Ascending aorta (tissue), 2 donors: ENCODE measurements at places on chromosomes 3 and 15.

- no peaks in the 10 kb centered on the region for H3K27me3 ChIP-seq
- peak; percentile 62 for DNase-seq
- peaks cover 20% of the 10 kb centered on the region for H3K4me1 ChIP-seq
- H3K27ac ChIP-seq = peak within 1 kb of the TSS; percentile 98
- peak within 1 kb of the TSS; percentile 97 for H3K4me3 ChIP-seq
Measured at GRCh38 chr3:47802734-47803479, at the start of gene DHX30. TSS of gene DHX30 (plus strand) at chr3:47803138. CDS start at chr3:47810684, 7,546 bp downstream.

DNA sequence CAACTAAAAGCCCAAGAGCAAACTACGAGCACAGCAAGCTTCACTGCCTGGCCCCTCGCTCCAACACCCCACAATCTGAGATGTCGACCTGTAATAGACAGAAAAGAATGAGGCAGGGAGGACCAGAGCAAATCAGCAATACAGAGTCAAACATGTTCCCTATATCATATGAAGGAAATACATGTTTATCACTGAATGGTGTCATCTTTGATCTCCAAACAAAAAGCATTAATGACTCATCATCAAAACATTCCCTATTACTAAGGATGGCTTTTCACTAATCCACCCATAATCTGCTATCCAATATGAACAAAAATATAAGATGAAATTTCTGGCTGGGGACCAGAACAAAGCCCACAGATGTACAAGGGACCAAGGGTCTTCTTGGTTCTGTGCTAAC is 34.7 kb downstream of the MYO5A start:
- no peak overlapping the region for H3K4me3 ChIP-seq
- H3K27me3 ChIP-seq = no peaks in the 10 kb centered on the region
- DNase-seq = no peak
- no peaks in the 10 kb centered on the region for H3K36me3 ChIP-seq
- H3K27ac ChIP-seq = no peak overlapping the region
- peaks cover 2% of the 10 kb centered on the region for H3K4me1 ChIP-seq

- no peak overlapping the region for H3K4me3 ChIP-seq
- no peaks in the 10 kb centered on the region for H3K4me1 ChIP-seq
- DNase-seq = no peak
Measured at GRCh38 chr15:90623854-90624253, 93.3 kb upstream of the BLM start.

GRCh38 chr3:159761848-159762635 is 226.6 kb upstream of the IL12A start:
- H3K36me3 ChIP-seq = no peaks in the 10 kb centered on the region
- no peak for DNase-seq
- peak overlapping the region; percentile 100 for H3K27ac ChIP-seq
- H3K4me1 ChIP-seq = peaks cover 18% of the 10 kb centered on the region

DNA sequence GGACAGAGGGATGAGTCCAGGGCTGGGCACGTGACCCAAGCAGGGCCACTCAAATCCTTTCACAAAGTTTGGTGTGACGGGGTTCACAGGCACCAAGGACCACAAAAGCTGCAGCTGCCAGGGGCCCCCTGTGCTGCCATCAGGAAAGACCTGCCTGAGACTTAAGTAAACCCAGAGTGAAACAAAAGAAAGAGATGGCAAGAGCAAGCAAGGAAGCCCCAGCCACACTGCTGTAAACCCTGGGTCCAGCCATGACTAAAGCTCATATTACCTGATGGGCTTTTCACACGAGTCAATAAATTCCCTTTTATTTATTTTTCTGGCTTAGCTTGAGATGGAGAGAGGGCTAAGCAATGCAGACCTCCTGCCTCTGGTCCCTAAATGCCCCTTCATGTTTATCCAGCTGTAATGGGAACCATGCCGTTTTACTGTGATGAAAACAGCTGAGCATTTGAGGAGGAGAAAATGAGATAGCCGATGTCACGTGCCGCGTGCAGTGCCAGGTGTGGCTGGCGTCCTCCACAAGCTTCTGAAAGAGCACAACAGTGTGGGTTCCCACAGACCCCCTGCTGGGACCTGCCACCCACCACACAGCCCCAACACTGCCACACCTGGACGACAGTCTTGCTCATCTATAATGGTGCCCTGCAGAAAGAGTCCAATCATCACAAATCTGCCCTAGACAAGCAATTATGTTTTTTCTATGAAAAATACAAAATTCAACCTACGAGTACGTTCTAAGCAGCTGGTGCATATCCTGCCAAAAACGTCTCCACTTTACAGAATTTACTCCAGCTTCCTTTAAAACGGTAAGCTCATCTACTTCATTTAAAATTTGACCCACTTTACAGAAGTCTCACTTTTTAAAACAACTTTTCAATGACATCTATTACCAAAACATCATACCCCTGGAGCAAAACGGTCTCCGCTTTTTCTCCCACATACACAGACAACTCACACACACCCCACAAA is 34.2 kb downstream of the ADAMTS17 start:
- H3K27me3 ChIP-seq = no peaks in the 10 kb centered on the region
- peak overlapping the region; percentile 60 for H3K4me3 ChIP-seq
- H3K36me3 ChIP-seq = no peaks in the 10 kb centered on the region
- DNase-seq = no peak

- no peaks in the 10 kb centered on the region for H3K27me3 ChIP-seq
- H3K36me3 ChIP-seq = no peaks in the 10 kb centered on the region
- no peak for DNase-seq
- no peaks in the 10 kb centered on the region for H3K4me1 ChIP-seq
Measured at GRCh38 chr15:78684657-78685056, 43.6 kb upstream of the CHRNB4 start.

- peak overlapping the region; percentile 45 for H3K4me3 ChIP-seq
- peak overlapping the region; percentile 54 for H3K27ac ChIP-seq
- no peaks in the 10 kb centered on the region for H3K36me3 ChIP-seq
Measured at GRCh38 chr3:180870008-180870699, 42.3 kb upstream of the FXR1 start.

GRCh38 chr15:69823223-69823907 is 274.4 kb downstream of the TLE3 start:
- no peak overlapping the region for H3K4me3 ChIP-seq
- no peaks in the 10 kb centered on the region for H3K36me3 ChIP-seq
- no peaks in the 10 kb centered on the region for H3K27me3 ChIP-seq
- H3K4me1 ChIP-seq = no peaks in the 10 kb centered on the region

GRCh38 chr3:150170852-150171520 is 200.3 kb upstream of the PFN2 start:
- DNase-seq = no peak
- peaks cover 4% of the 10 kb centered on the region for H3K4me1 ChIP-seq
- no peak overlapping the region for H3K4me3 ChIP-seq
- H3K27me3 ChIP-seq = no peaks in the 10 kb centered on the region
